GM13977 (cell line): ENCODE measurements at places on chromosomes 5 and 9.

- DNase-seq = no peak
These were observed 14.0 kb upstream of the PRKAA1 start for GRCh38 chr5:40812125-40812524.

DNA sequence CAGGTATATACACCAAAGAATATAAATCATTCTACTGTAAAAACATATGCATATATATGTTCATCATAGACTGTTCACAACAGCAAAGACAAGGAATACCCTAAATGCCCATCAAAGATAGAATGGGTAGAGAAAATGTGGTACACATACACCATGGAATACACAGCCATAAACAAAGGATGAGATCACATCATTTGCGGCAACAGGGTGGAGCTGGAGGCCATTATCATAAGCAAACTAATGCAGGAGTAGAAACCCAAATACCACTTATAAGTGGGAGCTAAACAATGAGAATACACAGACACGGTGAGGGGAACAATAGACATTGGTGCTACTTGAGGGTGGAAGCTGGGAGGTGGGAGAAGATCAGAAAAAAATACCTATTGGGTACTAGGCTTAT, 117.6 kb downstream of the COX7C start:
- no peak for DNase-seq

DNA sequence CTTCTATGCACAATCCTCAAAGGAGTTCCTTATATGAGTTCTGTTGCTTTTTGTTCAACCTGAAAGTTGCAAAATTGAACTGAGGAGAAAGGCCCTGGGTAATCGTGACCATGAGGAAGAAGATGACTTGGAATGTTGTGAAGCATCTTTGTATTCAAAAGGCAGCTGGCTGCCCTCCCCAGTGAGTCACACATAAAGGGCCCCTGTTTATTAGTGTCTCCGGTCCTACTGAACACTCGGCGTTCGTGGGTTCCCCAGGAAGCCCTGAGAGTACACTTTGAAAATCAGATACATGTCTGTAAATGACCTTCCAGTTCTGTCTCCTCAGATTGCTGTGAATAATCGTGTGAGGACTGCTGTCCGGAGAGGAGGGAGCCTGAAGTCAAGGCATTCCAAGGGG, 73.6 kb downstream of the C9orf153 start:
- DNase-seq = no peak

GRCh38 chr5:144393641-144394435, 223.2 kb downstream of the KCTD16 start:
- DNase-seq = no peak

DNA sequence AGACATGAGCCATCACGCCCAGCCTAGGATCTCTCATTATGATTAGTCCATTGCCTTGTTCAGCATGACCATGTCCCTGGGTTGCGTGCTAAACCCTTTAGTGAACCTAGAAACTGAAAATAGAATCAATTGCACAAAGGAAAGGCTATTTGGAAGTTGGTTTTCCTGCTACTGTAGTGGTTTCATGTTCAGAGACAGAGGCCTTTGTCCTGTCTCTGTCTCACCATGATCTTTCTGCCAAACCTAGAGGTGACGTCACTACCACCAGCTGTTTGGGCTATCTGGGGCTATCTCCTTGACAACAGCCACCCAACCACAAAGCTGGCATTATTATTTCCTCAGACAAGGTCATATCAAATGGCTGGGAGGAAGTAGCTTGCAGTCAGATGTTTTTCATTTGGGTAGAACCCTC, 4.0 kb upstream of the CDK5RAP2 start:
- DNase-seq = peak; percentile 60

GRCh38 chr9:133932181-133932580, 59.9 kb downstream of the VAV2 start:
- DNase-seq = no peak

- no peak for DNase-seq
These were observed 4.8 kb upstream of the HOMER1 start for GRCh38 chr5:79518718-79519117.

DNA sequence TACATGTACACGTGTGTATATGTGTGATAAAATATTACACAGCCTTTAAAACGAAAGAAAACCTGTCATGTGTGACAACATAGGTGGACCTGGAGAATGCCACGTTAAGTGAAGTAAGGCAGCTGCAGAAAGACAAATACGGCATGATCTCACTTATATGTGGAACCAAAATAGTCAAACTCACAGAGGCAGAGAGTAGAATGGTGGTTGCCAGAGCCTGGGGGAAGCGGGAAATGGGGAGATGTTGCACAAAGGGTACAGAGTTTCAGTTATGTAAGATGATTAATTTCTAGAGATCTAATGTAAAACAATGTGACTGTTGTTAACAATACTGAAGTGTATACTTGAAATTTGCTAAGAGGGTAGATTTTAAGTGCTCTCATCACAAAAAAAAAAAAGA, 34.8 kb downstream of the ADAMTS12 start:
- DNase-seq = no peak

DNA sequence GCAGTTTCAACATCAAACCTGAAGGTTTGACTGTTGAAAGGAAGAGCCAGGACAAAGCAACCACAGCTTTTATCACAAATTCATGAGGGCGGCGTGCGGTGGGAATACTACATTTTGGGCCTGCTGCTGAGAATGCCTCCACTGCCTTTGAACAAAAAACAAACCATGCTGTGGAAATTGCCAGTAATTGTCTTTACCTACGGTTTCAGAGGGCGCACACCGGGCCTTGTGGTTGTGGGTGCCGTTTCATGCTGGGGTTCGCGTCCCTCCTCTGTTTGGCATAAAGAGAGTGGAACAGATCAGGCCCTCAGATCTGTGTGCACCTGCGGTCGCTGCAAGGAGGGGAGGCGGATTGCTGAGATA, 27.6 kb upstream of the TCF7 start:
- no peak for DNase-seq

DNA sequence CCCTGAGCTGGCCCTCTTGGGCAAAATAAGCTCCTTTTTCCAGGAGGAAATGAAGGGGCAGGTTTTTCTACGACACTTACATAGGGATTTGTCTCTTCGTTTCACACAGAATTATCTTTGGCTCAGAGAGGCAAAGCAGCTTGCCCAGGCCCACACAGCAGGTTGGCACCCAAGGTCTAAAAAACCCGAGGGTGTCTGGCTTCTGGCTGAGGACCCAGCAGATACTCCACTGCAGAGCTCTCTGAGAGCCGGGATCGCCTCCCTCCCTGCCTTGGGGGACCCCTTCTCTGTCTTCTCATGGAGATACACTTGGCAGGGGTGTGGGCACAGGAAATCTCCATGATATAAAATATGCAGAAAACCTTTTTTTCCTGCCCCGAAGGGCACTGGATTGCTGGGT, 29.0 kb upstream of the LHX2 start:
- no peak for DNase-seq

- DNase-seq = no peak
These were observed 16.5 kb downstream of the RICTOR start for GRCh38 chr5:39057734-39058133.

GRCh38 chr9:20884985-20885593, 146.4 kb downstream of the HACD4 start:
- DNase-seq = peak; percentile 8

DNA sequence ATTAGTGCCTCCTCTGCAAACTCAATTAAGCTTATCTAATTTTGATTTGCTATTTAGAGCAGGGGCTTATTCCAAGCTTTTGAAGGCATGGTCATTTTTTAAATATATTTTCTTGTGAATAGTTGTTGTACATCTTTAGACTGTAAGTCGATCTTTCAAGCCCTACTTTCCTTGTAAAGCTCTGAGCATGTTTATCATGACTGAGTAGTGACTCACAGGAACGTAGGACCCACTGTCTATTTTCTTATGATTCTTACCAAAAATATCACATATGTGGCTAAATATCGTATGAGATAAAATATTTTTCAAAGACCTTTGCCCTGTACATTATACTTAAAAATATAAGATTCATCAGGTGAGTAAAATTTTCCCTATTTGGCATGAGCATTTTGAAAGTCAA, 440.4 kb upstream of the GRIN3A start:
- no peak for DNase-seq

GRCh38 chr9:98280574-98280973, 25.1 kb upstream of the TBC1D2 start:
- no peak for DNase-seq

- DNase-seq = no peak
These were observed 19.5 kb downstream of the NCS1 start for GRCh38 chr9:130191749-130192120.

DNA sequence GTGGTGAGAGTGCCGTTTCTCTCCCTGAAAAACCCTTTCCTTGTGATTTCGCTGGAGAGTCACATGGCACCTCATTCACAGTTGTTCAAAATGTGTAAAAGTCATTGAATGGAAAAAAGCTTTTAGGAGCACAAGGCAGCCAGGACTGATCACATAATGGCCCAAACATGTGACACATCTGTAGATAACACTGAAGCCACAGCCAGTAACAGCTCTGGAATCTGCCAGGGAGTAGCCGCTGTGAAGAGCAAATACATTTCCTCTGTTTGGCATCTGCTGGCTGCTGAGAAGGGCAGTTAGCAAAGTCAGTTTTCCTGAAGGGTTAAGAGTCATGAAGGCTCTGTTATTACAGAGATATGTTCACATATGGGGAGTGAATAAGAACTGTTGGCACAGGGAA, 271.8 kb downstream of the NNT start:
- no peak for DNase-seq

DNA sequence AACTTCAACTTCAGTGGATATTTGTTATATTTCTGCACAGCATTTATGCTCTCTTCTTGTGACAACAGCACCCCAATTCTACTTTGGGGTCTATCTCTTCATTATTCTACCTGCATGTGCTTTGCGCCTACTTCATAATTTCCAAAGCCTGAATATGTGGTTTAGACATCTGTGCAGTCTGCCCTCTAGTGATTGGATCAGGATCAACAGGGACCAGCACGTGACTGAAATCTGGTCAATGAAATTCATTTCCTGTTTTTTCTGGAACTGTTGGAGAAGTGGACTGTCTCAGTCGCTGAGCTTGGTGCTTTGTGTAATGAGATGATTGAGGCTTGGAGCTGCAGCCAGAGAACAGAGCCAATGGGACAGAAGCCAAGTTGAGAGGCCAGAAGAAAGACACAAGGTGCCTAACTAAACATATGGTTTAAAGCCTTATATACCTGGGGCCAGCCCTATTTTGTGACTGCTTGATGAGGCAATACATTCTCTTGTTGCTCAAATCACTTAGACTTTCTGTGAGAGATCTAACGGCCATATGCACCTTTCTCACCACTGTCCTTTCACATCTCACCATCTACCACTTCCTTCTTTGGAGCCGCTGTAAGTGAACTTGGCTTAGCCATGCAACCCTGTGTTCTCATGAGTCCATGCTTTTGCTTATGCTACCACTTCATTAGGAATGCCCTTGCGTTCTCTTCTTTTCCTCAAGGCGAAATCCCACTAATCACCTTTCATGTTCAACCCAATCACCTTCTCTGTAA, 68.8 kb upstream of the PPP2R2B start:
- no peak for DNase-seq

DNA sequence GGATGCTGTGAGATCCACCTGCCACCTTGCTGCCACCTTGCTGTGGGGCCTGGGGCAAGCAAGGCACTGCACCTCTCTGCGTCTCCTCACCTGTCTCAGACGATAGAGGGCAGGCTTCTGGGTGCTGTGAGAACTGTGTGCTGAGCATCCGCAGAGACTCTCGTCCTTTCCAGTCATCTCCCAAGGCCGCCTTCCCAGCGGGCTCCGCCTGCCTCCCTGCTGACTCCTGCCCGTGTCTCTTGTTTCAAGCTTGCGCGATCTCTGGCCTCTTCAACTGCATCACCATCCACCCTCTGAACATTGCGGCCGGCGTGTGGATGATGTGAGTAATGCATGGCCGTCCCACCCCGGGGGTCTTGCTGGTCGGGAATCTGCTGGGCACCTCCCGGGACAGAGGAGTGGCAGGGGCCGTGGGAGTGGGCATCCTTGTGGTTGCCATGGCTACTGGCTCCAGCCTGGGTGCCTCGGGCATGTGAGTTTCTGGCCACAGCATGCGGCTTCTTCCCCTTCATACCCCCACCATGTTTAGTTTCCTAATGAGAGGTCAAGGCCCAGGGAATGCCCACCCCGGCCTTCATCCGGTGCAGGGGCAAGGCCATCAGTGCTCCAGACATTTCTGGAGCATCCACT, 3.6 kb downstream of the CACFD1 start:
- DNase-seq = no peak

GRCh38 chr9:130266236-130267098, 907 bp downstream of the HMCN2 start:
- DNase-seq = no peak

DNA sequence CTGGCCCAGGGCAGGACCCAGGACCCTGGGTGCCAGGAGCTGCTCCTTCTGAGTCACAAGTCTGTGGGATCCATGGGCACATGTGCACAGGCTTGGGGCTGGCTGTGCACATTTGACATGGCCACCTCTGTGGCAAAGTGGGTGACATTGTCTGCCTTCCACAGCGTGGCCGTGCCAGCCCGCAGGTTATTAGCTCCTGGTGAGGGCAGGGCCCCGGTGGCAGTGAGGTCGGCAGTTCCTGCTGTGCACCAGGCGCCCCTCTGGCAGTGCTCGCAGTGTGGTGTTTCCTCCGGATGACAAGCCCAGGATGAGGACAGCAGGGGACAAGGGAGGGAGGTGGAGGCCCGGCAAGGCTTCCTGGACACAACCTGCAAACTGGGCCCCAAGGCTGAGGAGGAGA, 60.5 kb downstream of the OLFM1 start:
- DNase-seq = no peak

- DNase-seq = no peak
These were observed 16.6 kb upstream of the ANP32B start for GRCh38 chr9:97966493-97966892.

DNA sequence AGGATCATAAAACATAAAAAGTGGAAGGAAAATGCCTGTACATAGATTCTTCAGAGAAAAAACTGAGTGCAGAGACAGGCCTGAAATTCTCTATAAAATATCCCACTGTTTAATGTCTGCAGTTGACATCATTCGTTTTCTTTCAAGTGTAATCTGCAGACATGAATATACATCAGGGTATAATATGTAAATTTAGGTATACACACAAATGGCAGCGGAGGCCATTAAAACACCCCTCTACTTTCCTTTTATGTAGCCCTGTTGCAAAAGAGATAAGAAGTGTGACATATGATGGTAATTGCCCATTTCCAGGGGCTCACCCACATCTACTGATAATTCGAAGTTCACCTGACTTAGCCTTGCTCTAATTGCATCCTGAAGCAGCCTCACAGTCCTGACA, 164.3 kb downstream of the SLC24A2 start:
- DNase-seq = no peak

GRCh38 chr9:25936031-25936430, 257.8 kb upstream of the TUSC1 start:
- no peak for DNase-seq
